OCI-LY7 (cell line): ENCODE measurements at places on chromosomes 1 and 21.

DNA sequence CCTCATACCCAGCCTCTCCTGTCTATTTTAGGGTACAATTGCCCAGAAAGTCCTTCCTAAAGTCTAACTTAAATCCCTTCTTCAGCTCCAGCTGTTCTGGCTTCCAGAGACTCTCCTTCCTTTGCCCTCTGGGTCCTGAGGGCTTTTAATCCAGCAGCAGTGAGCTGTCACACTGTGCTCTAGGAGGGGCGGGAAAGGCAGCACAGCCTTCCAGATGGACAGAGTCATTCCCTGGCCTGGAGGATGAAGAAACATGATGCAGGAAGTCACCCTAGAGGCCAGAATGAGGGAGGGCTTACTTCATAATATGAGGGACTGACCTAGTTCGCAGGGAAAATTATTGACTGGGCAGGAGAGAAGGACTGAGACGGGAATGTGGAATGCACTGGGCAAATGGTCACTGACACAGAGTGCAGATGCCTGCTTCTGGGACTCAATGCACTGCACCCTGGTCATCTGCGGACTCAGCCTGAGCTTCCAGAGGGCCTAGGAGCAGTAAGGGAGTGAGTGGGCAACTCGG lies 1.3 kb downstream of the SH2D2A start:
- no peak for DNase-seq

DNA sequence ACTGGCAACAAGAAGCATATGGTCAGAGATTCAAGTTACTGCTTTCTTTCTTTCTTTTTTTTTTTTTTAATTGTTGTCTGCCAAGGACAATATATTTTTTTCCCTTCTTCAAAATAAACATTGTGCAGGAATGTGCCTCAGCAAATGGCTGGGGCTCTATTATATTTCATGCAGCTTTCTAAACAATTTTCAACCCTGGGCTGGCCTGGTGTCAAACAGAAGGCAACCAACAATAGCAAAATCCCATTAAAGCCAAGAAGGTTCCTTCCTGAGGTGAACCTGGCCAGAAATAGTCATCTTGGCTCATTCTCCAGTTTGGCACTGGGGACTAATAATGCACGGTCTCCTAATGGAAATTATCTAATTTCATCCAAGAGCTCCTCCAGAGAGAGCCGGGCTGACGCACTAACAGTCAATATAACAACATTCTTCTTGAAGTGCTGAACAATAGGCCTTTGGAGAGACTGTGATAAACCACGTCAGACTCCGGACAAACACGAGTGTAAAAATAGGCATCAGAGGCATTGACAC lies 35.7 kb upstream of the HLX start:
- DNase-seq = no peak

DNA sequence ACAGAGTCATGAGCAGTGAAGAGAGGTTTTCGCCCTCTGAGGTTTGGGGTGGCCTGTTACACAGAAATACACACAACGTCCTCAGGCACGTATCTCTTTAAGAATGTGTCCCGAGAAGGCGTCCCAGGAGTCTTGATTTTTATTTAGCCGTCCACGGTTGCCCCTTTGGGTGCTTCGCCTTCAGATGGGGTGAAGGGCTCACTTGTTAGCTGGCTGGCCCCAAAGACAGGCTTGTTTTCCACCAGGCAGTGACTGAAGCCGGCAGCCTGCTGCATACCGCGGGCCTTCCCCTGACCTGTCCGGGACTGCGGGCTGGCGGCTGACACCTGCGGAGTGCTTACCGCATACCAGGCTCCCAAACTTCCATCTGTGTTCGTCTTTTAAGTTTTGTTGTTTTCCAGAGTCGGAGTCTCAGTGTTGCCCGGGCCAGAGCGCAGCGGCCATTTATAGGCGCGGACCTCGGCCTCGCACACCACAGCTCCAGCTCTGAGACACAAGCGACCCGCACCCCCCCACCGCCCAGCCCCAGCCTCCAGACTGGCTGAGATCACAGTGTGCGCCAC lies 1.6 kb upstream of the ADARB1 start:
- DNase-seq = no peak

DNA sequence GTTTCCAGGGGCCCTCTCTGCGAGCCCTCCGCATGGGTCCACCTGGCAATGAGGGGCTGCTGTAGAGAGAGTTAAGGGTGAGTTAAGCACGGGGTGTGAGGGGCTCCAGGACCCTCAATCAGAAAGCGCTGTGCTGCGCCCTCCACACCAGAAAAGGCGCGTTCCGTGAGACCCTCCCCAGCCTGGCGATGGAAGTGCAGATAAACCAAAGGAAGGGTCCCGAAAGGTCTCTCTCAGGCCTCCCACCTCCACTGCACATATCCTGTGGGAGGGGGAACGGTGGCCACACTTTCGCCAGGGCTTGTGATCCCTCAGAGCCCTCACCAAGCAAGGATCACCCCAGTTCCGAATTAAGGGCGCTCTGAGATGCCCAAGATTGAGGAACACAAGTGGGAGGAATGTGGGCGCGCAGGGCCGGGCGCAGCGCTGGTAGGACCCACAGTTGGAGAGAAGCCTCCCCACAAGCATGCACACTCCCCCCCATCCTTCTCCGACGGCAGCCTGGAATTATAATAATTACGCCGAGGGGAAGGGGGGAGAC lies 1.1 kb downstream of the WNT3A start:
- DNase-seq = no peak

GRCh38 chr1:106960412-106960811 lies 96.1 kb upstream of the PRMT6 start:
- no peak for DNase-seq

DNA sequence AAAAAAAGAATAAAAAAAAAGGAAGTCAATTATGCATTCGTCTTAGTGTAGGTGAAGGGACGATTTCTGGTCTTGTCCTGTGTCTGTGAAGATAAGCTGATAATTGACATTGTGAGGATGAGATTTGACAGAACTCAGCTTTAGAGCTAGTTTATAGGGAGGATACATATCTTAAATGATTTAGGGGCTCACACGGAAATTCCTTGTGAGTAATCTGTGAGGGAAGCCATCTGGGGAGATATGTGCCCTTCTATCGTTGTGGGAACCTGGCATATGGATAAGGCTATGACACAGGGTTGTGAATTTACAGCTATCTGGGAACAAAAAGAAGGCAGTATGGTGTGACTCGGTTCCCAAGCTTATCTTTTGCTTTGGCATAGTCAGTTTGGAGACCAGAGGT lies 71.1 kb downstream of the RABGAP1L start:
- DNase-seq = no peak

GRCh38 chr1:111221633-111222291 lies 5.8 kb upstream of the CHI3L2 start:
- peak; percentile 93 for DNase-seq

DNA sequence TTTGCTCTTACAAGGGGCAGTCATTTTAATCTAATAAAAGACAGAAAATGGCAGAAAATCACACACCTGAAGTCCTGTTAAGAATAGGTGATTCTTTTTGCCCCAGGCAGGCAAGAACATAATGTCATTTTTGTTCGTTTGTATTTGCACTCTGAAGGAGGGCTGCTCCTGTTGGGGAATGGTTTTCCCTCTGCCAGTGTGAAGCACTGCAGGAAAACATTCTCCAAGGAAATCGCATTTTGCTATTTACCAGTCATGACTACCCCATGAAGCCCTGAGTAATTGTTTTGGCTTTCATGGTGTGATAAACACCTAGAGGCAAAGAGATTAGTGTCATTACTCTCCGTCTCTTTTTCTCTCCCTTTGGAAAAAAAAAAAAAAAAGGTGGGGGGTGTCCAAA lies 345.5 kb downstream of the NTNG1 start:
- no peak for DNase-seq

GRCh38 chr1:236608930-236609726 lies 4.8 kb upstream of the HEATR1 start:
- peak; percentile 20 for DNase-seq

DNA sequence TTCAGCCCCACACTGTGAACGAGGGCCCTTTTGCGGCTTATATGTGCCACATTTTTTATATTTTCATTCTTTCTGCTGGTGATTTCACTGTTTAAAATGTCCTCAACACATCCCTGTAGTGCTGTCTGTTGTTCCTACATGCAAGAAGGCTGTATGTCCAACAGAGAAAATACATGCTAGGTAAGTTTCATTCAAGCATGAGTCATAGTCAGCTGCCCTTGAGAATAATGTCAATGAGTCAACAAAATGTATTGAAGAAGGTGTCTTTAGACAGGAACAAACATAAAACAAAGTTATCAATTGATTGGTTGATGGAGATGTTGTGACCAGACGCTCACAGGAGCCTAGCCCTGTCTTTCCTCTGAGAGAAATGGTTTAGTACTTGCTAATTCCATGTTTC lies 553.4 kb downstream of the PLPP3 start:
- no peak for DNase-seq

DNA sequence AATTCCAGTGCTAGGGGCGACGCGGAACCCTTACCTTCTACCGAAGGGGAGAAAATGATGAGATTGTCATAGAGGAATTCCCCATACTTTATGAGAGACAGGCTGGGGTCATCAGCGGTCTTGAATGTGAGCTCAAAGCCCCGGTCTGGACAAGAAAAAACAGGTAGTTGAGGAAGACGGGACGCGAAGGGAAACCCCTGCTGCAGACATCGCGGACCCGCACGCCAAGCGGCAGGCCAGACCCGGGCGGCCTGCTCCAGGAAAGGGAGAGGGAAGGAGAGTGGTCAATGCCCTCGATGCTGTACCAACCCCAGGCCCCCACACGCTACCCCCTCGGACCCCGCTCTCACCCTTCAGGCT lies 342 bp downstream of the DDOST start:
- DNase-seq = peak; percentile 43

DNA sequence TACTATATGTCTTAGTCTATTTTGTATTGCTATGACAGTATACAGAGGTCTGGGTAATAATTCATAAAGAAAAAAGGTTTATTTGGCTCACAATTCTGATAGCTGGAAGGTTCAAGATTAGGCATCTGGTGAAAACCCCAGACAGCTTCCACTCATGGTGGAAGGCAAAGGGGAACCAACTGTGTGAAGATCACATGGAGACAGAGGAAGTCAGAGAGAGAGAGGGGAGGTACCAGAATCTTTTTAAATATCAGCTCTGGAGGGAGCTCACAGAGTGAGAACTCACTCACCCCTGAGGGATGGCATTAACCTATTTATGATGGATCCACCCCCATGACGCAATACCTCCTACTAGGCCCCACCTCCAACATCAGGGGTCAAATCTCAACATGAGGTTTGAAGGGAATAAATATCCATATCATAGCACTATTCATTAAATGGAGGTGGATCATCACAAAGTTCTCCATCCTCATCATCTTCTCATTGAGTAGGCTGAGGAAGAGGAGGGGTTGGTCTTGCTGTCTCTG lies 290.5 kb downstream of the DSCAM start:
- DNase-seq = no peak

GRCh38 chr21:35368326-35368725 lies 319.2 kb upstream of the RUNX1 start:
- no peak for DNase-seq

GRCh38 chr1:109151146-109151990 lies 37.5 kb downstream of the ELAPOR1 start:
- no peak for DNase-seq
